ENCODE measurements at places on chromosomes 5 and 9. TPM values are rescaled to one million over a fixed set of nuclear protein-coding genes. Genes with fewer than 3 reads are reported as not detected.

Gene SLC25A2
- 0.19 TPM for total RNA-seq

Gene CBY3
- total RNA-seq, result not detected

Gene MSMP
- not detected for total RNA-seq

DNA sequence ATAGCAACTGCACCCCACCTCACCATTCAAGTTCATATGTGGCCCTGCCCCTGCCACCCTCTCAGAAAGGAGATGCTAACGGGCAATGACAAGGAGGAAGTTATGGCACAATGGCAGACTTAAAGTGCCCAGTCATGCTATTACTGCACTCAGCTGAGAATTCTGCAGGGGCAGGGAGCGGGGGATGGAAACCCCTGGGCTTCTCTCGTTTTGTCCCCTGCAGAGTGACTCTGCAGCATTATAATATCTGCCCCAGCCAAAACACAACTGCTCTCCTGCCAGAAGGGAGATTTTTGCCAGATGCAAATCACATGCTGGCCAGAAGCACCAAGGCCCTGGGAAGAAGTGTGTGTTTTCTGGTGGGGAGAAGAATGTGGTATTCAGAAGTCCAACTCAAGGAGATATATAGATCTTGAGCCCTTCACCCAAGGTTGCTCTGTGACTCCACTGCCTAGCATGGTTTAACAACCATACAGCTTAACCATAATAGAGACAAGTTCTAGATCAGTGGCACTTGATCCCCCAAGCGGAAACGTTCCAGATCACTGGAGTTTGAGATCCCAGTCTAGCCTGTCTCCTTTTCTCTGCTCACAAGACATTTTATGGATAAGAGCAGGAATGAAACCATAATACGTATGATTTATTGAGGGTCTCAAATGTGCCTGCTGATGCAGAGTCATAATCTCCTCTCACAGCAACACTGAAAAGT is 207.0 kb upstream of the MAP3K1 start:
- no peak overlapping the region for H3K4me3 ChIP-seq
- no peak overlapping the region for H3K27ac ChIP-seq
- no peaks in the 10 kb centered on the region for H3K36me3 ChIP-seq
- no peaks in the 10 kb centered on the region for H3K4me1 ChIP-seq

DNA sequence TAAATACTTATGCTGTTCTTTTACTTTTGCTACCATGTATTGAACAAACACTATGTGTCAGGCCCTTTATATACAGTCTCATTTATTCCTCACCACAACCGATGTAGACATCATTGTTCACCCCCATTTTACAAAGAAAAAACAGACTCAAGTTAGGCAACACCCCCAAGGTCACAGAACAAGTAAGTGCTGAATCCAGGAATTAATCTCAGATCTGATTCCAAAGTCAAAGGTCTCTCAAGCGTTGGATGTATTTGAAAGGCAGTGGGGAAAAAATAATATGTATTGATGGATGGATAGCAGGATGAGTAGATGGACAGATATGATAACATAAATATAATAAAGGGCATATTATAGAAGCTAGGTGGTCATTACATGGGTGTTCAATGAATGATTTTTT is 85.1 kb upstream of the VLDLR start:
- no peak for DNase-seq
- no peaks in the 10 kb centered on the region for H3K4me1 ChIP-seq
- H3K36me3 ChIP-seq, result no peaks in the 10 kb centered on the region

GRCh38 chr9:87836951-87837705 is 45.5 kb upstream of the SPATA31E1 start:
- peaks cover 2% of the 10 kb centered on the region for H3K27me3 ChIP-seq
- H3K36me3 ChIP-seq, result no peaks in the 10 kb centered on the region
- H3K27ac ChIP-seq, result no peak overlapping the region
- no peak overlapping the region for H3K4me3 ChIP-seq
- no peak for DNase-seq

DNA sequence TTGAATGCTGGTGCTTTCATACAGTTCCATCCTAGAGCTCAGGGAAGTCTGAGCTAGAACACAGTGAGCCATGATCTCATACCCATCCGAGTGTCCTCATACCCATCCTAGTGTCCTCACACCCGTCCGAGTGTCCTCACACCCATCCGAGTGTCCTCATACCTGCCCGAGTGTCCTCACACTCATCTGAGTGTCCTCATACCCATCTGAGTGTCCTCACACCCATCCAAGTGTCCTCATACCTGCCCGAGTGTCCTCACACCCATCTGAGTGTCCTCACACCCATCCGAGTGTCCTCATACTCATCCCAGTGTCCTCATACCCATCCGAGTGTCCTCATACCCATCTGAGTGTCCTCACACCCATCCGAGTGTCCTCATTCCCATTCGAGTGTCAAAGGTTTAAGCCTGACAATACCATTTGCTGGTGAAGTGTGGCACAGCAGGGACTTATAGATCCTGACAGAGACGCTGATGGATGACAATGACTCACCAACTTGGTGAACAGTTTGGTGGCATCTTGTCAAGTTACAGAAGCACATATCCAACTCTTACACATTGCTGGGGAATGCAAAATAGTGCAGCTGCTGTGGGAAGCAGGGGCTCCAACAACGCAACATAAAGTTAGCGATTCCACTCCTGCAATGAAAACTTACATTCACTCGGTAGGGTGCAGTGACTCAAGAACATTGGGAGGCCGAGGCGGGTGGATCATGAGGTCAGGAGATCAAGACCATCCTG is 77.0 kb upstream of the COL5A1 start:
- H3K27ac ChIP-seq, result no peak overlapping the region
- no peak for DNase-seq
- no peaks in the 10 kb centered on the region for H3K36me3 ChIP-seq
- no peaks in the 10 kb centered on the region for H3K27me3 ChIP-seq
- H3K4me1 ChIP-seq, result no peaks in the 10 kb centered on the region

- no peak overlapping the region for H3K27ac ChIP-seq
- no peaks in the 10 kb centered on the region for H3K4me1 ChIP-seq
- H3K27me3 ChIP-seq, result no peaks in the 10 kb centered on the region
- H3K36me3 ChIP-seq, result peaks cover under 1% of the 10 kb centered on the region
- H3K4me3 ChIP-seq, result no peak overlapping the region
- peak; percentile 73 for DNase-seq
These were observed 107.0 kb downstream of the ZNF354C start for GRCh38 chr5:179166886-179167841.

- DNase-seq, result no peak
- H3K27ac ChIP-seq, result no peak overlapping the region
- no peaks in the 10 kb centered on the region for H3K36me3 ChIP-seq
- H3K4me3 ChIP-seq, result no peak overlapping the region
These were observed 298.8 kb downstream of the NR2F1-AS1 start for GRCh38 chr5:93281980-93282772.

DNA sequence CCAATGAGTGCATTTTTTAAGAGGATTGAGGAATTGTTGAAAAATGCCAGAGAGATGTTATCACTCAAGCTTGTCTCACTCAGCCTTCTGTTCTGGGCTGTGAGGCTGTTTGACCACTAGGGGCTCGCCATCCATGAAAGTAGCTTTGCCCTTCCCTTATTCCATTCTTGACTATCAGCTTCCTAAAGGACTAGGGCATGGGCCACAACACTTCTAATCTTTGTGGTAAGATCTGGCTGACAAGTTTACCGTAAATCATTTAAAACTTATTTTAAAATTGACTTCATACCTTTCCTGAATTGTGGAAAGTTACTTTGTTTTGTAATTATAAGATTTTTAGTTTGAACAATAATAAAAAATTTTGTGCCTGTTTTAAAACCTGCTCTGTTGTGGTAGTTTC is 49.5 kb downstream of the TJP2 start:
- no peak overlapping the region for H3K27ac ChIP-seq
- H3K4me3 ChIP-seq, result no peak overlapping the region
- H3K27me3 ChIP-seq, result no peaks in the 10 kb centered on the region
